Progenitor cell of endocrine pancreas (in vitro differentiated cells): ENCODE measurements at places on chromosomes 7 and 10.
A peak's percentile ranks its signal among the peaks of the same experiment; 100 is the strongest.

DNA sequence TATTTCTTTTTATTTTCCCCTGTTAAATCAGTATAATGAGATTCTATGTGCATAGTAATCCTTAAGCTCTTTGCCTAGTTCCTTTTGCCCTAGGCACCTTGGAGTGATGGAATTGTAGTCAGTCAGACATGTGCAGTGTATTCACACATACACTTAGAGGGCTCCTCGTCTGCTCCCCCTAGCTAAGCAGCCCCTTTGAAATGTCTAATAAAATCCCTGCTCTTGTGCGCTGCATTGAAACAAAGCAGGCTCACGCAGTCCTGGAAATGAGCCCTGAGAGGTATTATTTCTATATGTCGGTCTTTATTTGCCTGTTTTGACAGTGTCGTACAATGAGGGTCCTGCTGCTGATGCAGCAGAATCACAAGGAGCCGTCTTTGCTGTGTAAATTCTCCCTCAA is 258.7 kb downstream of the AUTS2 start:
- no peak overlapping the region for H3K4me3 ChIP-seq
- no peak overlapping the region for H3K27ac ChIP-seq
- no peaks in the 10 kb centered on the region for H3K27me3 ChIP-seq
- no peaks in the 10 kb centered on the region for H3K36me3 ChIP-seq

- peak overlapping the region; percentile 96 for H3K27ac ChIP-seq
- H3K4me1 ChIP-seq = peaks cover 4% of the 10 kb centered on the region
- peak overlapping the region; percentile 92 for H3K4me3 ChIP-seq
- H3K36me3 ChIP-seq = peaks cover 50% of the 10 kb centered on the region
- no peak for DNase-seq
- peaks cover 8% of the 10 kb centered on the region for H3K27me3 ChIP-seq
Observed at GRCh38 chr10:43647576-43647975, 1.1 kb downstream of the ZNF32 start.

DNA sequence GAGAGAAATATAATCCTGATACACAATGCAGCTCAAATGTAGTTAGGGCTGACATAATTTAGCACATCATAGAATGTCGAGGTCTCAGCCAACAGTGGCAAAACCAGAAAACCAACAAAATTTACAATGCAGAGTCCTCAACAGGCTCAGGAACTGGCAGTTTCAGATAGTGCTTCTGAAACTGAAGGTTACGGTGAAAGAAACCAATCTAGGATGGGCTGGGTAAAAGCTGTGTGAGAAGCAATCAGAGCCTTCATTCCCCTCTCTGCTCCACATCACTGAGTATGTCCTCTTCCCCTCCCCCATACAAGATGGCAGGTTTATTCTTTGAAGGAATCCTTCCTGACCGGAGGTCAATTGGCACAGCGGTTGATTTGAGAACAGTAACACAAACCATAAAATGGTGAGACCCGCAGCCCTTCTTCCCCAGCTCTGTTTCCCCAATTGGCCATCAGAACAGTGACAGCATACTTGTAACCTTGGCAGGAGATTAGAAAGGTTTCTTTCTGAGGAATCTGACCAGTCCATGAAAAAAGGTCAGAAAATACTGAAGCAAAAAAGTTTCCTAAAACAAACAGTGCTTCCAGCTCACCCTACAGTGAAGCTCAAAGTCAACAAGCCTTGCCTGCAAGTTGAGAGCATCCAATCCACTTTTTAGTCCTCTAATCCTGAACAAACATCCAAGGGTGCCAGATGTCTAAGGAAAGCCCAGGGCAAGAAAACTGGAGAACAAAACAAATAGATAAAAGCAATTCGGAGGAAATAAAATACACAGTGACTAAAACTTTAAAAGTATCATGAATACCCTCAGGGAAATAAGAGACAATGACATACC is 53.9 kb upstream of the IL6 start:
- H3K4me1 ChIP-seq = peaks cover 17% of the 10 kb centered on the region
- DNase-seq = no peak

DNA sequence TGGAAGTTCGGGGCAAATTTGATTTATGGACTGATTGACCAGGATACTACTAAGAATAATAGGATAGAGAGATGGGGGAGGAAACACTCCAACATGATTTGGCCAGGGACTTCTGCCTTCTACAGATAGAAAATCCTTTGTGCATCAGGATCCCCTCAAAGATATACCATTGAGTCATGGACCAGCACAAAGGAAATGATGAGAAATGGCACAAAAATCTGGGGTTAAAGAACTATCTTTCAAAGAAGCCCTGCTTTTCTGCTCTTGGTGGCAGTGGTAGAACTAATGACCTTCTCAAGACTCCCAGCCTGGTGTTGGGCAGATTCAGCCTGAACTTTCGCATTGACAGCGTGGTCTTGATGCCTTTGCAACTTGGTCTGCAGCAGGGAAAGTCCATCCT is 27.6 kb upstream of the LAMB1 start:
- no peak overlapping the region for H3K27ac ChIP-seq
- no peaks in the 10 kb centered on the region for H3K27me3 ChIP-seq
- H3K4me1 ChIP-seq = peaks cover 25% of the 10 kb centered on the region
- H3K4me3 ChIP-seq = no peak overlapping the region
- no peak for DNase-seq

DNA sequence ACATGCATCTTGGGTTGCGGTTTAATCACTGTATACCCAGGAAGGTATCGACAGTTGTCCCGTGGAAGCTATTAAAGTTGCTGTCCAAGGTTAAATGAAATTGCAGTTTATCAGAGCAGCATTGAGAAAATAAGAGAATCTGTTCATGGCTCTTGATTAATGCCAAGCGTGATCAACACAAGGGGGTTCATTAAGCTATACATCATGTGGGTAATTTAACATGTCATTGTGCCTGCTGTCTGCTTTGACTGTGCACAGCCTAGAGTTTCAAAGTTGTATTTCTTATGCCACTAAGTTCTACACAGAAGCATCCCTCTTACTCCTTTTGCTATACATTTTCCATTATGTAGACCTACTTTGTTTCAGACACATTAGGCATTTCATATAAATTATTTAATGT is 74.8 kb upstream of the SP8 start:
- no peak overlapping the region for H3K27ac ChIP-seq
- peaks cover 1% of the 10 kb centered on the region for H3K4me1 ChIP-seq
- H3K36me3 ChIP-seq = no peaks in the 10 kb centered on the region
- no peak overlapping the region for H3K4me3 ChIP-seq
